ENCODE measurements at places on chromosomes 16 and 17.

- no peak for DNase-seq
These were observed 29.0 kb downstream of the GLG1 start for GRCh38 chr16:74577882-74578366.

- DNase-seq: no peak
These were observed 115.2 kb downstream of the LITAF start for GRCh38 chr16:11471548-11471947.

DNA sequence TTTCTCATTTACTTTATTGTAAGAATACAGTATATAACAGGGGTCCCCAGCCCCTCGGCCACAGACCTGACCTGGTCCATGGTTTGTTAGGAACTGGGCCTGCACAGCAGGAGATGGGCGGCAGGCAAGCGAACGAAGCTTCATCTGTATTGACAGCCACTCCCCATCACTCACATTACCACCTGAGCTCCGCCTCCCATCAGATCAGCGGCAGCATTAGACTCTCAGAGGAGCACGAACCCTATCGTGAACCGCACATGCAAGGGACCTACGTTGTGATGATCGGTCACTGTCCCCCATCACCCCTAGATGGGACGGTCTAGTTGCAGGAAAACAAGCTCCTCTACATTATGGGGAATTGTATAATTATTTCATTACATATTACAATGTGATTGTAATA is 410.6 kb downstream of the SLC39A11 start:
- DNase-seq: no peak

GRCh38 chr17:41734949-41735313 is 488 bp upstream of the HAP1 start:
- DNase-seq: no peak

DNA sequence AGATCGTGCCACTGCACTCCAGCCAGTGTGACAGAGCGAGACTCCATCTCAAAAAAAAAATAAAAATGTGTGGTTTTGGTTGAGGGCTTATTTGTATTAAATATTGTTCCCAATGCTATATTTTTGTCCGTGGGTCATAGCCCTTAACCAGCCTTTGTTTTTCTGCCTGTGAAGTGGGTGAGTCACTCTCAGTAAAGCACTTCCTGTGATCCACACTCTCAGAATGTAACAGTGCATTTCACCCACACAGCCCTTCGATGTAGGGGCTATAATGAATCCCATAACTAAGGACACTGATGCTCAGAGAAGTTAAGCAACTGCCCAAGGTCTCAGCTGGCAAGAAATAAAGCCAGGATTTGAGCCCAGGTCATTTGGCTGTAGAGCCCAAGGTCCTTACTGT is 34.7 kb upstream of the POLR3E start:
- no peak for DNase-seq

GRCh38 chr16:11016993-11017392 is 72.6 kb downstream of the CLEC16A start:
- DNase-seq: peak; percentile 91

DNA sequence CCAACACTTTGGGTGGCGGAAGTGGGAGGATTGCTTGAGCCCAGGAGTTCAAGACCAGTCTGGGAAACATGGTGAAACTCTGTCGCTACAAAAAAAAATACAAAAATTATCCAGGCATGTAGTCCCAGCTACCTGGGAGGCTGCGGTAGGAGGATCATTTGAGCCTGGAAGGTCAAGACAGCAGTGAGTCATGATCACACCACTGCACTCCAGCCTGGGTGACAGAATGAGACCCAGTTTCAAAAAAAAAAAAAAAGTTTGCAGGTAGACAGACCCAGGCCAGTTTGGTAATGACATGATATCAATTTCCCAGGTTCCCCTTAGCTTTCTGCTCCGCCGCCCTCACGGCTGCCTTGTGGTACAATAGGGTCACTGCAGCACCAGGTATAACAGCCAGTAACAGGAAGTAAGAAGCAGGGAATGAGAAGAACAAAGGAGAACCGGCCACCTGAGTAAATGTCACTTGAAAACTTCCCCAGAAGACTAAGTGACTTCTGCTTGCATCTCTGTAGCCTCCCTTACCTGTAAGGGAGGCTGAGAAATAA is 201.2 kb upstream of the HSBP1 start:
- DNase-seq: no peak

DNA sequence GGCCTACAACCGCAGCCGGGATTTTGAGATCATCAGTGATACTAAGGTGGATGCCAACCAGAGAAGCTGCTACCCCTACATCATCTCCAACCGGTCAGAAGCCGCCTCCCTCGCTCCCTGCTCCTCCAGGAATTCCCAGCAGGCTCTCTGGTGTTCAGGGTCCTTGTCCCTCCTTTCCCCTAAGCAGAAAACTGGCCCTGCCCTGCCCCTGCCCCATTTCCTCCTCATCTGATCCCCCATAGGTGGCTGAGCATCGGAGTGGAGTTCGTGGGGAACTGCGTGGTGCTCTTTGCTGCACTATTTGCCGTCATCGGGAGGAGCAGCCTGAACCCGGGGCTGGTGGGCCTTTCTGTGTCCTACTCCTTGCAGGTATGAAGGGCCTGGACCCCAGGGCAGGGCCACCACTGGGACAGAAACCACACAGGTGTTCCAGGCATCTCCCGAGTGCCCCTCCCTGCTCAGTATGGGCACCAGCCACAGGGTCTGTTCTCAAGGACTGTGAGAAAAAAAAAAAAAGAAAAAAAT is 29.8 kb downstream of the ANKRD40 start:
- DNase-seq: no peak

- DNase-seq: peak; percentile 31
These were observed 11.0 kb downstream of the EMC6 start for GRCh38 chr17:3679531-3680126.

DNA sequence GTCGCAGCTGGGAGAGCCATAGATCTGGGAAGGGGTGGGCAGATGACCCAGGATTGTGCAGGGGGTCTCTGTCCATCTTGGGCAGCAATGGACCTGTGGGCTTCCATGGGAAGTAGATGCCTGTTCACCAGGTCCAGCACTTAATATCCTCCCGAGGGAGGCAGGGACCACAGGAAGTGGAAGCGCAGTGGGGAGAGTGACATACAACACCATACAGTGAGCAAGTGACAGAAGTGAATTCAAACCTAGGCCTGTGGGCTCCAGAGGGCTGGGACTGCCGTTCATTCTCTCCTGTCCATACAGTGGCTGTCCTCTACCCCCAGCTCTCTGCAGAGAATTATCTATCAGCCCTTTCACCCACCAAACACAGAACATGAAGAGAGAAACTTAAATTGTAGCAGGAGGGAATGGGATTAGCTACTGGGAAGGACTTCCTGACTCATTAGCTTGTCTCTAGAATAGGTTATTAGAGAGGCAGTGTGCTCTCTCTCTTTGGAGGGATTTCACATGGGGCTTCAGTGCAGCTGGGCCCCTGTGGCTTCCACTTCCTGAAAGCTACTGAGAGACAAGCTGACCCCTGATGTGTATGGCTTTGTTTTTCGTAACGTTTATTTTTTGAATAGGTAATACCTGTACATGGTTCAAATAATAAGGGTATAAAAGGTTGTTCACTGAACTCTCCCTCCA is 13.1 kb upstream of the SEZ6 start:
- DNase-seq: no peak

- no peak for DNase-seq
These were observed 5.2 kb upstream of the OR4D2 start for GRCh38 chr17:58161566-58161965.

- no peak for DNase-seq
These were observed 13.5 kb upstream of the ERCC4 start for GRCh38 chr16:13906168-13907089.

- no peak for DNase-seq
These were observed 76.7 kb downstream of the PLD6 start for GRCh38 chr17:17129466-17129865.

DNA sequence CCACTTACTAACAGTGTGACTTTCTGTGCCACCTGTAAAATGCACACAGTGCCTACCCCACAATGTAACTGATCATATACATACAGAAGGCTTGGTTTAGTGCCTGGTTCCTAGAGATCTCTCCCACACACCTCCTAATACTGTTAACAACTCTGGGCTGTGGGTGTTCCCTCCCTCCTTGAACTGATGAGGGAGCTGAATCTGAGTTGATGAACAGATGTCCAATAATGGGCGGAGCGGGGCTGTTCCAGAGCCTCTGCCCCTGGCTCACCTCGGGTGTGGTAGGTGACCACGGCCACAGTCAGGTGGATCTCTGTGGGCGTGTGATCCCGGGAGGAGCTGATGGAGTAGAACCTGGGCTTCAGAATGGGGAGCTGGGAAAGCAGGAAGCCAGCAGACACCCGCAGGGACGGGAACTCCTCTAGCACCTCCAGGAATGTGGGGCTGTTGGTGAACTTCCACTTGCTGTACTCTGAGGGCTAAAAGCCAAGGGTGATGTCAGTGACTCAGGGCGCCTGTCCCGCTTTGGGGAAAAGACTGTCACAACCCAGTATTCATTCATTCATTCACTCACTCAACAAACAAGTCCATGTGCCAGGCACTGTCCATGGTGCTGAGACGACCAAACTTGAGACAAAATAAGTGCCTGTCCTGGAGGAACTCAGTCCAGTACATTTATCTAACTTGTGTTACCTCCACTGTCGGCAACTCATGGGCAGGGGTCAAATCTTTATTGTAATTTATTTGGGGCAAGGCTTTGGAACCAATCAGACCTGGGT is 37.6 kb downstream of the NOS2 start:
- DNase-seq: peak; percentile 58

DNA sequence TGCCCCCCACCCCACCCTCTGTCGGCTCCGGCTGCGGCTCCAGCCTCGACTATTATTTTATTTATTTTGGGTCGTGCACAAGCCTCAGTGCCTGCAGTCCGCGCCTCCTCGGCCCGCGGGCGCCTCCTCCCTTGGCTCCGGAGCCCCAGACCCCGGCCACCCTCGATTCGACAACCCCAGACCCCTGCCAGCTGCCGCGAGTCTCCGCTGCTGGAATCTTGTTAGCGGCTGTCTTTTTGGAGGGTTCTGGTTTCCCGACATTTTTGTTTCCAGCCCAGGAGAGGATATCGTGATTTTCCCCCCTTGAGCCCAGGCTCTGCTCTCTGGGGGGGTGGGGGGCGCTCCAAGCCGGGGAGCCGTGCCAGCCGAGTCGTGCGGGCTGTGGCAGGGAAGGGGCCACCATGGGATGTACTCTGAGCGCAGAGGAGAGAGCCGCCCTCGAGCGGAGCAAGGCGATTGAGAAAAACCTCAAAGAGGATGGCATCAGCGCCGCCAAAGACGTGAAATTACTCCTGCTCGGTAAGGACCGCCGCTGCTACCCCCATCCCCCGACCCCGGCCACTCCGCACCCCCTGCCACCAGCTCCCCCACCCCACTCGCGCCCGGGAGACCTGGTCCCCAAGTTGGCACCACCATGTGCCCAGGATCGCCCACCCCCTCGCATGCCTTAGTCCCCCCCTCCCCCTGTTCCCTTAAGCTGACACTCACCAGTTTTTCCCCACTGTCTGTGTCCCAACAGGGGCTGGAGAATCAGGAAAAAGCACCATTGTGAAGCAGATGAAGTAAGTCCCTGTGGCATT is 746 bp downstream of the GNAO1 start:
- no peak for DNase-seq

DNA sequence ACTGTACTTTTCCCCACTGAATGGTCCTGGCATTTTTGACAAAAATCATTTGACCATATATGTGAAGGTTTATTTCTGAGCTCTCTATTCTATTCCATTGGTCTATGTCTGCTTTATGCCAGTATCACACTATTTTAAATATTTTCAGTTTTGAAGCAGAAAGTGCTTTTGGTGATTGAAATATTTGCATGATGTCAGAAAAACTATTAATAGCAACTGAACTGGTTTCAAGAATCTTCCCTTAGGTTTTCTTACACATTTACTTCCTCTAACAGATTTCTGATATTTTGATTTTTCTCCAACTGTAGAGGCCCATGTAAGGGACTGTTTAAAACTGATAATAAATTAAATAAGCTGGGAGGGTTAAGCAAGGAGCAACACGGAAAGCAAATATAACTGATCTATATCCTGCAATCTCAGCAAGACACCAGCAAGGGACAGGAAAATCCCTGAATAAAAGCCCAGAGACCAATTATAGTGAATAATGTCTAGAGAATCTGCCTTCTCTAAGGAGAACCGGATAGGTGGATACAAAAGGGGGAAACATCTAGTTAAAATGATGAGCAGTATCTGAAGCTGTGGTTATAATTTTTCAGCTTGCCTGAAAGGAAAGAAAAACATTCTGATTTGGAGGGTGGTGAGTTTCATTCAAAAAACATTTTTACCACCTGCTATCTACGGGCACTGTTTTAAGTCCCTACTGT is 80.9 kb upstream of the STAC2 start:
- no peak for DNase-seq

- DNase-seq: no peak
These were observed 589.7 kb downstream of the CDH11 start for GRCh38 chr16:64532117-64532516.

DNA sequence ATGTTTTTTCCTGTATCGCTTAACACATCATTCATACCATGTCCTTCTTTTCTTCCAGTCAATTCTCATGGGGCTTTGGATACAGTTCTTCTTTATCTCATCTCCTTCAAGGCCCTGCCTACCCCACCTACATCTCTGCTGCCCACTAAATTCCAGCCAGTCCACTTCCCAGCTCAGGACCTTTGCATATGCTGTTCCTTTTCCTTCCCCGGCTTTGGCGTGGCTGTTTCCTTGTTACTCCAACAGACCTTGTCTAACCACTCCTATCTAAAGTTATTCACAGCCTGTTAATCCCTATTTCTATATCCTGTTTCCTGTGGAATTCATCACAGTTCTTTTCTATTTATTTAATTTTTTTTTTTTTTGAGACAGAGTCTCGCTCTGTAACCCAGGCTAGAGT is 6.6 kb upstream of the STAT3 start:
- DNase-seq: no peak

GRCh38 chr16:84194018-84194417 is 3.1 kb downstream of the ADAD2 start:
- no peak for DNase-seq

- peak; percentile 5 for DNase-seq
These were observed 183.2 kb downstream of the C16orf78 start for GRCh38 chr16:49556606-49557446.

DNA sequence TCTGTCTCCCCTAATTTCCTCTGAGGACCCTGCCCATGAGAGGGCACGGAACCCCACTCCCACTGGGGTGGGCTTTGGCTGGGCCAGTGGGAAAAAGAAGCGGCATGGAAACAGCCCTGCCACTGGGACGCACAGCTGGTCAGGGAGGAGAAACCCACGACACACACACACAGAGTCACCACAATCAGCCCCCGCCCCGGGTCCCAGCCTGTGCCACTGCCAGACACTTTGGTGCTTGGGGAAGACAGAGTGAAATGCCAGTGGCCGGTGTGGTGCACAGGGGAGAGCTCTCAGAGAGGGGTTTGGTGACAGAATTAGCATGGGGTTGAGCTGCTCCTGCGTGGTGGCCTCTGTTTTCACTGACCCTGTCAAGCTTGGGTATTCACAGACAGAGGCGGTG is 30.7 kb upstream of the RNPS1 start:
- no peak for DNase-seq

DNA sequence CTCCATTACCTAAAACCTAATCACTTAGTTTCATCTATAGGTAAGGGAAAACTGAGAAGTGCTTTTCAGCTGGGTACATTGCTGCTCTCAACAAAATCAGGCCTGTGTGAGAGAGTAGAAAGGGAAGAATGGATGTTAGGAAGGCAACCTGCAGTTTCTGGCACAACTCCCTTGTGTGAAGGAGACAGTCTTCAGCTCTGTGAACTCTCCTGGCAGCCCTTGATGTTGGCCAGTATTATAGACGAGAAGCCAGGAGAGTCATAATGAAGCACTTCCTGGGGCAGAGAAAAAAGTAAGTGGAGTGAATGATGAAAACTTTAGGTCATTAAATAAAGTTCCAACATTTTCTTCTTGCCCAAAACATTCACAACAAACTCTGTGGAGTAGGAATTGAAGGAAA is 260.1 kb downstream of the IRX3 start:
- no peak for DNase-seq

- DNase-seq: no peak
These were observed 9.8 kb upstream of the JUP start for GRCh38 chr17:41796121-41796895.
